Fibroblast of skin of left quadriceps (primary cell): ENCODE measurements at places on chromosomes 7 and 10.

GRCh38 chr7:50729962-50730361, 52.7 kb downstream of the GRB10 start:
- peak; percentile 40 for DNase-seq

- no peak for DNase-seq
These were observed 35.8 kb downstream of the CRCP start for GRCh38 chr7:66150471-66150870.

GRCh38 chr7:158013085-158013668, 574.4 kb downstream of the PTPRN2 start:
- DNase-seq: no peak

- DNase-seq: peak; percentile 79
These were observed 15.1 kb upstream of the SH3PXD2A start for GRCh38 chr10:103870516-103870915.

DNA sequence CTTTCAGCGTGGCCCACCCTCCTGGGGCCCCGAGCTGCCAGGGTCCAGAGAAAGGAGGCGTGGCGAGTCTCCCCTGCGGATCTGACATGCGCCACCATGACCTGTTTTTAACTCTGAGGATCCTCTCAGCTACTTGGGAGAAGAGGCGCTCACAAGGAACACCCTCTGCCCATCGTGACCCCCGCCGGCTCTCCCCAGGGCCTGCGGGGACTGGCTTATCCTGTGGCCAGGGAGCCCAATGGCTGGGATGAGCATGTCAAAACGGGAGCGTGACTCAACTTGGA, 93.7 kb downstream of the EBF3 start:
- DNase-seq: no peak
